ENCODE measurements at places on chromosomes 3 and 15.
A peak's percentile ranks its signal among the peaks of the same experiment; 100 is the strongest.

DNA sequence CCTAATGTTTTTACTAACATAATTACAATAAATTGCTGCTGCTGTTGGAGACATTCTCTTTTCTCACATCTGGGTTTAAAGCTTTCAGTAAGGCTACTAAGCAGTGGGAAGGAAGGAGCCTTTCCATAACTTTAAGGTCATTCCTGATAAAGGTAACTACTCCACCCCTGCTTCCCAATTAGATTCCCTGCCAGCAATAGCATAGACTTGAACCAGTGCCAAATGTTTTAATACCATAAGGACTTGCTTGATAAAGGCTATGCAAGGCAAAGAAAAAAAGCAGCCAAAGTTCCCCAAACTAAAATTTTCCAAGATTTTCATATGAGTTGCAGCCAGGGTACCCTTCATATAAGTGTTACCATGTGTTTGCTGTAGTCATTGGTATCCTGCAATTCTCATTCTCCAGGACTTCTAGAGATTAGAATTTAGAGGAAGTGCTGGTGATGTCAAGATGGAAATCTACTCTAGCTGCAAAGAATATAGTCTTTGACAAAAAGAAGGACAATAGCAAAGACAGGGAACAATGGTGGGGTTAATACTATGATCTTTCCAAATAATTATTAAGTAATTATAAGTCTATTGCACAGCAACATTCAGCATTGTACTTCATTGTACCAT, 106.1 kb downstream of the FILIP1L start:
- no peak for DNase-seq

DNA sequence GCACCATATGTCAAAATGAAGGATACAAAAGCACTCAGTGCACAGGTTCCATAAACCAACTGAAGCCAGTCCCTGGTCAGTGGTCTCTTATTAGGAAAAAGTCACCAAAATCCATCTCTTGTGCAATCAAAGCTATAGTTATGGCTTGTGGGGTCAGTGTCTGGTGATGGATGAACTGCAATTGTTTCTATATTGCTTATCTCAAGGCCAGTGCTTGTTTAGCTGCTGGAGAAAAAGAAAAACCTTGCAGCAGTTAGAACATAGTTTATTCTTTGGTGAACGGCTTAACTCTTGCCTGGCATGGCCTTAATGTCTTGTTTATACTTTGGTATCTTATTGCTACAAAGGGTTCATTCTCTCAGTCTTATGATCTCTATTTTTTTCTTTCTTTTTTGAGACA, 2.9 kb upstream of the UQCRC1 start:
- no peak for DNase-seq

- no peak for DNase-seq
These were observed 18.1 kb upstream of the LEKR1 start for GRCh38 chr3:156808025-156808424.

DNA sequence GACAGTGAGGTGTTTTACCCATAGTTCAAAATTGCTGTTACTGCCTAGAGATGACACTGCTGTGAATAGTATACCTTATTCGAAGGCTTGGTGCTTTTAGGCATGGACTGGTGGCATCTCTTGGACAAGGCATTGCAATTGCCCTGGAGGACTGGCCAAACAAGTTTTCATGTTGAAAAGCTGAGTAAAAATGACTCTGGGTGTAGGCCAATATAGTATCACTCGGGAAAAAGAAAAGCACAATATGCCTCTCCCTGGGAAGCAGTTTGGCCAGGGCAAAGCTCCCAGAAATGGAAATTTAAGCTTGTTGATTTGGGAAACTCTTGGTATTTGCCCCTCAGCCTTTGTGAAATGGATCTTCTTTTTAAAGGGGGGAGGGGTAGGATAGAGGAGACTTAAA, 54.8 kb downstream of the ZNF609 start:
- DNase-seq, result no peak

DNA sequence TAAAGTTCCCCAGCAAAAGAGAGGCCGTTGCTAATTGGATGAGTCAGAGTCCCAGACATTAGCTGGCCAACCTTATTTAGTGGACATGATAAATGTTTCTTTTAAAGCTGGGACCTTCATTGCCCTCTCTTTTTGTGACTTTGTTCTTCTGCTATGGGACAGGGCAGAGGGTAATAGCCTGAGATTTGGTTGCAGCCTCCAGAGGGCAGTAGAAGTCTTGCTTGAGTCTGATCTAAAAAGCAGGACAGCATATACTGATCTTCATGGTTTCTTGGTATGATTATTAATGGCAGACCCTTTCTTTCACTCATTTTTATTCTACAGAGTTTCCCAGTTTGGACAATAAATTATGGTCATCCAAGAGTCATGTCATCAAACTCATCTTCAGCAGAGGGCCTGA, 25.1 kb upstream of the ZKSCAN7 start:
- no peak for DNase-seq

DNA sequence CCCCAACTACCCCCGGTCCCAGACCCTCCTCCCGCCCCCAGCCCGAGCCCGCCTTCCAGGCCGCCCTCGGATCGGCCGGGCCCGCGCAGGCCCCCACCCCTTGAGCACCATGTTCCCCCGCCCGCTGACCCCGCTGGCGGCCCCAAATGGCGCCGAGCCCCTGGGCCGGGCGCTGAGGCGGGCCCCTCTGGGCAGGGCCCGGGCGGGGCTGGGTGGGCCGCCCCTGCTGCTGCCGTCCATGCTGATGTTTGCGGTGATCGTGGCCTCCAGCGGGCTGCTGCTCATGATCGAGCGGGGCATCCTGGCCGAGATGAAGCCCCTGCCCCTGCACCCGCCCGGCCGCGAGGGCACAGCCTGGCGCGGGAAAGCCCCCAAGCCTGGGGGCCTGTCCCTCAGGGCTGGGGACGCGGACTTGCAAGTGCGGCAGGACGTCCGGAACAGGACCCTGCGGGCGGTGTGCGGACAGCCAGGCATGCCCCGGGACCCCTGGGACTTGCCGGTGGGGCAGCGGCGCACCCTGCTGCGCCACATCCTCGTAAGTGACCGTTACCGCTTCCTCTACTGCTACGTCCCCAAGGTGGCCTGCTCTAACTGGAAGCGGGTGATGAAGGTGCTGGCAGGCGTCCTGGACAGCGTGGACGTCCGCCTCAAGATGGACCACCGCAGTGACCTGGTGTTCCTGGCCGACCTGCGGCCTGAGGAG, 472 bp downstream of the CHST14 start:
- DNase-seq, result peak; percentile 40

- no peak for DNase-seq
These were observed 124.3 kb upstream of the TRIM42 start for GRCh38 chr3:140553591-140553990.

DNA sequence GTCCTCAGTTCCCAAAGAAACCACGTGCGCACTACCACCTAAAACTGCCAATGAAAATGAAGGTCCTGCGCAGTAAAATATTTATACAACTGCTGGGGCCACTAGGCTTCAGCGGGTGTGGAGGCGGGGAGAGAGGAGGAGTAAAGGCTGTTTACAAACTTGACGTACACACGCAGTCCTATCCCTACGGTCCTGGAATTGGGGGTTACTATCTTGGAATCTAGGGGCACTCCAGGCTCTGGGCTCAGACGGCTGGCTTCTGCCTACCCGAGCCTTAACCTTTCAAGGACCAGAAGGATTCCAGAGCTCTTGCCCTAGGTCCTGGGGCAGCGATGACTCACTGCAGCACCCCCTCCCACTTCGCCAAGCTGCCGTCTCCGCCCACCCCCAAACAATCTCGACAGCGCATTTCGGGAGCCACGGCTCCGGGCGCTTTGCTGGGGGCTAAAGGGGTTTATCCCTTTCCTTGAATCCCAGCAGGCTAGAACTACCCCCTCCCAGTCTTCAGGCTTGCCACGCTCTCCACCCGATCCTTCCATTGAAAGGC, 3.0 kb downstream of the ADAMTS9 start:
- peak; percentile 14 for DNase-seq

All from hepatic stellate cell (primary cell).